ENCODE measurements at places on chromosomes 11 and 22.

DNA sequence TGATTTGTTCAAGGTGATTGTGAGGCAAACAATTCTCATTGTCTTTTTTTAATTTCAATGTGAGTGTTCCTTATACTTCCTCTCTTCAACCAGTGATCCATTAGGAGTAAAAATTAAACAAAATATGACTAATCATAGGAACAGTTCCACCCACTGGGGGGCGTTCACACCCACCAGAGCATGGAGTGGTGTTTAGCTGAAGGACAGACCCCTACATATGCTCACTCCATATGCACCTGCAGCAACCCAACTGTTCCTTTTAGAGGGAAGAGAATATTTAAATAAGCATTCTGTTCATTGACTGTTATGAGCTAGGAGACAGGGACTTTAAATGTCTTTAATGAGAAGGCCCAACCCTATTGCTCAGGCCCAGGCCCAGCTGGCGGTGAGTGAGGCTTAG lies 78.7 kb upstream of the DRD2 start:
- no peak for DNase-seq

- no peak for DNase-seq
Observed at GRCh38 chr11:73972187-73972586, 10.5 kb downstream of the UCP2 start.

- DNase-seq = no peak
Observed at GRCh38 chr11:70675697-70676374, 277.5 kb downstream of the CTTN start.

- DNase-seq = no peak
Observed at GRCh38 chr22:46750863-46751443, 11.5 kb upstream of the TBC1D22A start.

GRCh38 chr22:27004434-27004833 lies 347.0 kb downstream of the MIAT start:
- no peak for DNase-seq

- DNase-seq = no peak
Observed at GRCh38 chr22:23495614-23496444, 84.3 kb downstream of the IGLL1 start.

GRCh38 chr11:130815097-130815802 lies 101.0 kb downstream of the SNX19 start:
- DNase-seq = no peak

DNA sequence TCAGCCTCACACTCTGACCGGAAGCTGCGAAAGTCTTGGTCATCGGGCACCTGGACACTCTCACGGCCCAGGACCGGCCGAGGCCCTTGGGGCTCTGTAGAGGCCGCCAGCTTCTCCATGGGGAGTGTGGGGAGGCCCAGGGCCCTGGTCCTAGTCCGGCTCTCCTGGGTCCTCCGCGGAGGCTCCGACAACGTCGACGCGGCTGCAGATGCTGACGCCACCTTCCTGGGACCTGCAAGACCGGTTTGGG lies 12.9 kb downstream of the STARD10 start:
- no peak for DNase-seq

DNA sequence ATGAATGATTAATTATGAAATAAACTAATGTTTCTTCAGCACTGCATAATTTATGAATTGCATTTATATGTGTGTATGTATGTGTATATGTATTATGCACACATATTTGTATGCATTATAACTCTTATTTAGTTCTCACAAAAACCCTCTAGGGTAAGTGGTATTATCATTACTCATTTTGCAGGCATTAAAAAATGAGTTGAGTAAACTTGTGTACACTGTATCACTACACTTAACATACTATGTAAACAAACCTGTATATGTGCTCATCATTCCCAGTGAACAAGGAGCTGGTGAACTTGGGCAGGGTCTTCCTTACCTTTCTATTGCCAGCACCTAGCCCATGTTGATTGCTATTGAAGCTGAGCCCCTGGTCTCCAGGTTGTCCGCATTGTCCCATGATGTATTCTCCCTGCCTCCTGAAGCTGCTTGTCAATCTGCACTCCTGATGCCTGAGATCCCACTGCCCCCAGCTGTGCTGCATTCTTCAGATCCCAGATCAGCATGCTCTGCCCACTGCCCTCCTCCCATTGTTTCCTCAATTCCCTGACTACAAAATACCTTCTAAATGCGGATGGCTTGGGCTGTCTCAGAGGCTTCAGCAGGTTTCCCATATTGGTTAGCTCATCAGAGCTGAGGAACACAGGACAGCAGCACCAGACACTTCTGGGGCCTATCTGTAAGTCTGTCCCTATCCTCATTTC lies 267.9 kb upstream of the SESN3 start:
- DNase-seq = no peak

- DNase-seq = no peak
Observed at GRCh38 chr22:38416621-38417251, 38.3 kb downstream of the KCNJ4 start.

GRCh38 chr22:20130319-20130718 lies 1.3 kb upstream of the ZDHHC8 start:
- no peak for DNase-seq

GRCh38 chr11:14748090-14748489 lies 104.5 kb downstream of the PDE3B start:
- no peak for DNase-seq

GRCh38 chr22:23223569-23224317 lies 43.4 kb downstream of the BCR start:
- DNase-seq = no peak

- DNase-seq = no peak
Observed at GRCh38 chr11:44528581-44528980, 36.9 kb upstream of the CD82 start.

DNA sequence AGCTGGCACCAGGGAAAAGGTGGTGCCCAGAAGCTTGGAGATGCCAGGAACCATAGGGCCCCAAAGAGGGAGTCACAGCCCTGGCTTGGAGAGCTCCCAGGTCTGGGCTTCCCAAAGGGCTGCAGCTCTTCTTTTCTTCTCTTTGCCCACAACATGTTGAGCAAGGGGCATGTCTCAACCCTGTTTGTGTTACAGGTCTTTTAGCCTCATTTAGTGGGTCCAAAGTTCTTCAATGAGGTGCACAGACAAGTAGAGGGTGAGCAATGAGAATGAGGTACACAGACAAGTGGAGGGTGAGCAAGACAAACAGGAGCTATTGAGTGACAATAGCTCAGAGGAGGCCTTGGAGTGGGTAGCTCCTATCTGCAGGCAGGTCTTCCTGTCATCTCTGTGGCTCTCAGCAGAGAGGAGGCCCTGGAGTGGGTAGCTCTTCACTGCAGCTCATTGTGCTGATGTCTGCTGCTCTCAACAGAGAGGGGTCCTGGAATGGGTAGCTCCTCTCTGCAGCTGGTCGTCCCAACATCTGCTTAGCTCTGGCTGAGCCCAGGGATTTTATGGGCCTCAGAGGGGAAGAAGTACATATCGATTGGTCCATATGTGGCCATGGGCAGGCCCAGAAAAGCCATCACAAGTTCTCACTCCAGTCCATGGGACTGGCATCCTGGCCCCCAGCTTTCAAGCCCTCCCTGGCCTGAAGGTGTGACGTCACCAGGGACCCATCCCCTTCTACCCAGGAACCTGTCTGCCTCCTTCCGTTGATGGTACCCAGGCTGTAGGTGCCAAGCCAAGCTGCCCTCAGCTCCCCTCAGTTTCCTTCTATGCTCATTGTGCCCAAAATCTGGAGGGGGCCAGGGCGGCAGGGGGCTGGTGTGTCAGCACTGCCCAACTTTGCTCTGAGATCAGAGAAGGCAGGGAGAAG lies 34.9 kb downstream of the WBP2NL start:
- DNase-seq = no peak

DNA sequence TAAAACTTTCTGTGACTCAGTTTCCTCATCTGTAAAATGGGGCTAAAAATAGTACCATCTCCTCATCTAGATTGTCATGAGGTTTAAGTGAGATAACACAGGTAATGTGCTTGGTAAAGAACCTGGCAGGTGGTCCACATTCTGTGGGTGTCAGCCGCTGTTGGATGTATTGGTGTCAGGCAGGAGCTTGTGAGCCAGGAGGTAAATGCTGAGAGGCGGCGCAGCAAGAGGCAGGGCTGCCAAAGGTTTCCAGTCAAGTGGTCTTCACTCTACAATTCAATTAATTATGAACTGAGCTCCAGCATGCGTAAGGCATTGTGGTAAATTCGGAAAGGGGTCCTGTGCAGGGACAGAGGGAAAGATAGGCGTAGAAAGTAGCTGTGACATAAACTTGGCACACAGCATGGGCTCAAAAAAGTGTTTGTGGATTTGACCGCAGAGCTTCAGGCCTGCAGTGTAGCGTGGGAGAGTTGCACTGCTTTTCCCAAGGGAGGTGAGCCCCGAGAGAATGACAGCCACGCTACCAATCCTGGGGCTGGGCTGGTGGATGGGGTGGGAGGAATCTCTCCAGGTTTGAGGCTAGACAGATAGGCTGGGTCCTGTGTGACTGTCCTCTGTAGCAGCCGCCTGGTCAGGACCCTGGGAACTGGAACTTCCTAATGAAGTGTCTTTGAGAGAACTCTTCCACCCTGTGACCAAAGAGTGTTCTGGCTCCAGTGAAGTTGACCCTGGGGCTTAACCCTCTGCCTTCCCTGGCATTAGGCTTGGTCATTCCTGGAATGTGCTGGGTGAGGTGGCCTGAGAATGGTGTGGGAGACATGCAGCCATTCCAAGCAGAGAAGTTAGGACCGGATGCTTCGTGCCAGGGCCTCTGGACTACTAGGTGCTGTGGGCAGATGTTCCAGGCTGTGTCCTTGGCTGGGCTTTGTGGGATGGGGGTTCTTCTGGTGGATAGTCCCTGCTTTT lies 122.4 kb downstream of the FEZ1 start:
- no peak for DNase-seq

- DNase-seq = no peak
Observed at GRCh38 chr11:110128161-110128560, 35.0 kb downstream of the ZC3H12C start.

- no peak for DNase-seq
Observed at GRCh38 chr11:75154646-75155569, 4.0 kb downstream of the SLCO2B1 start.

DNA sequence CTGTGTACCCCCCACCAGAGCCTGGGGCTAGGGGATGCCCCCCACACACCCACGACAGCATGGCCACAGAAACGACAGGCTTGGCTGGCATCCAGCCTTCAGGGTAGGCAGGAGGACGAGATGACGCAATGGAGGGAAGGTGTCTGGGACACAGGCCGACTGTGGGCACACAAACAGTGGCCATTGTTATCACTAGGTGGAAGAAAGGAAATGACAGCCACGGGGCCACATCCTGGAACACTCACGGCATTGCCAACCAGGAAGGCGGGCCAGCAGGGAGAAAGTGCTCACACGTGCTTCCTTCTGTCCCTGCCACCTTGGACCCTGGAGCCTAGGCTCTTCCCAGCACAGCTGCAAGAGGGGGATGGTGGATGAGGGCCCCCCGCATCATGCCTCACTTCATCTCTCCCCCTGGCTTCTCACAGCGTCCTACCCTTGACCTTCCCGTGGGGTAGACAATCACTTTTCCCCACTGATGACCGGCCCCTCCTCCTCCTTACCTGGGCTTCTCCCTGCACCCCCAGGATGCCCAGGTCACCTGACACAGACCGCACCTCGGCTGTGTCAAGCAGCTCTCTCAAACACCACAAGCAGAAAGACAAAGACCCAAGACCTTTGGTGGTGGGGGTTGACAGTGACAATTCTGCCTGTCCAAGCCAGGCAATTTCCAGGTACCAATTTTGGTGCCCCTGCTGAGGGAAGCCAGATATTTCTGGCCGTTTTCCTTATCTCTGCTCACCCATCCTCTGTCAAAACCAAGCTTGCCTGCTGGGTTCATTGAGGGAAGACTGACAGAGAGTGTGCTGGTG lies 8.6 kb downstream of the PLA2G6 start:
- DNase-seq = no peak

GRCh38 chr11:133951327-133952198 lies 5.2 kb downstream of the IGSF9B start:
- no peak for DNase-seq

DNA sequence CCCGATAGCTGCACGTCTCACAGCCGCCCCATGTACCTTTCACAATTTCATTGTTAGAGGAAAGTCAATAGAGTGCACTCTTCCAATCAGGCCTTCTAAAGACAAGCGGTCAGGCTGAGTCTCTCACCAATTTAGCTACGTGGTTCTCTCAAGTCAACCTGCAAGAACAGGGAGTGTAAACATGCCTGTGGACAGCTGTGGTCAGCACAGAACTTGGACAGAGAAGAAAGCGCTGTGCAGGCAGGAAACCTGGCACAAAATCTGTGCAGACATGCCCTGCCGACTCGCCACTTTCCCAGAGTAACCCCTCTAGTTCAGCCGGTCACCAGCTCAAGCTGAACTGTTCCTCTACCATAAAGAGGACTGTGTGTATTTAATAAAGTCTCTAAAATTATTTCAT lies 39.5 kb downstream of the CHKA start:
- no peak for DNase-seq

- no peak for DNase-seq
Observed at GRCh38 chr22:48644108-48644507, 1183.6 kb downstream of the BRD1 start.

- no peak for DNase-seq
Observed at GRCh38 chr11:19768815-19769214, 56.2 kb downstream of the NAV2 start.

GRCh38 chr22:17334059-17334458 lies 35.2 kb upstream of the CECR2 start:
- DNase-seq = no peak

DNA sequence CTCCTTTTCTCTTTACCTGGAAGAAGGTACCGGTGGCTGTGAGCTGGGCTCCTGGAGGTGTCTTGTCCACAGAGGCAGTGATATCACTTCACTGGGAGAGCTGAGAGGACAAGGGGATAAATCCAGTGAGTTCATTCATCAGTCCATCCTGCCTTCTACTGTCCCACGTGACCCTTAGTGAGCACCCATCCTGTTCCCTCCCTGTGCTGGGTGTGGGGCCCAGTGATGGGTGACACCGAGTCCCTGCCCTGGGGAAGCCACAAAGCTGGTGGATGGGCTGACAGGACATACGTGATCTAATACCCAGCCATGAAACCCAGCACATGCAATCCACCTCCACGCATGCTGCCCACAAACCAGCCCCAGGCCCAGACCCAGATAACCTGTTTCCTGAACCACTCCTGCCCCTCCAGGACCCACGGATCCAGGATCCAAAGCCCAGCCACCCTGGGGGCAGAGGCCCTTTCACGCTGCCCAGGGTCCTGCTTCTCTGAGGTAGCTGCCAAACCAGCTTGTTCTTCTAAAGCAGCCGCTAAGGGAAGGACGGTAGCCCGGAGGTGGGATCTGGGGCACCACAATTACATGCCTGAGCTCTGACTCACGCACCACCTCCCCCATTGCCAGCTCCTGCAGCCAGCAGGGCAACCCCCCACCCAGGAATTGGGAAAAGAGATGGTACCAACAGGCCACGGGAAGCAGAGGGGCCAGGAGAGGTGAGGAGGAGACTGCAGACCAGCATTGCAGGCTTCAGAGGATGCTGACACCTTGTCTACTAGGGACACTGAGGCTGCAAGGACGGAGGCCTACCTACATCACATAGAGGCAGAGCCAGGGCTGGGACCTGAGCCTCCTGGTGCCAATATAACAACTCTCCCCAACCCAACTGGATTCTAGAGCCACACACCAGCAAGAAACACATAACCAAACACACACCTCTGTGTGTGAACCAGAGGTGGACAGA lies 35.2 kb downstream of the GDPD5 start:
- no peak for DNase-seq

- DNase-seq = no peak
Observed at GRCh38 chr11:11215058-11215815, 137.8 kb downstream of the CSNK2A3 start.

GRCh38 chr11:128963744-128964325 lies 21.2 kb upstream of the TP53AIP1 start:
- no peak for DNase-seq
